ENCODE measurements at places on chromosomes 13 and 19.
A peak's percentile ranks its signal among the peaks of the same experiment; 100 is the strongest.

GRCh38 chr13:99859178-99860177, 112.1 kb downstream of the ZIC5 start:
- no peak for DNase-seq

- DNase-seq: no peak
Observed at GRCh38 chr13:61086087-61086486, 329.6 kb downstream of the PCDH20 start.

DNA sequence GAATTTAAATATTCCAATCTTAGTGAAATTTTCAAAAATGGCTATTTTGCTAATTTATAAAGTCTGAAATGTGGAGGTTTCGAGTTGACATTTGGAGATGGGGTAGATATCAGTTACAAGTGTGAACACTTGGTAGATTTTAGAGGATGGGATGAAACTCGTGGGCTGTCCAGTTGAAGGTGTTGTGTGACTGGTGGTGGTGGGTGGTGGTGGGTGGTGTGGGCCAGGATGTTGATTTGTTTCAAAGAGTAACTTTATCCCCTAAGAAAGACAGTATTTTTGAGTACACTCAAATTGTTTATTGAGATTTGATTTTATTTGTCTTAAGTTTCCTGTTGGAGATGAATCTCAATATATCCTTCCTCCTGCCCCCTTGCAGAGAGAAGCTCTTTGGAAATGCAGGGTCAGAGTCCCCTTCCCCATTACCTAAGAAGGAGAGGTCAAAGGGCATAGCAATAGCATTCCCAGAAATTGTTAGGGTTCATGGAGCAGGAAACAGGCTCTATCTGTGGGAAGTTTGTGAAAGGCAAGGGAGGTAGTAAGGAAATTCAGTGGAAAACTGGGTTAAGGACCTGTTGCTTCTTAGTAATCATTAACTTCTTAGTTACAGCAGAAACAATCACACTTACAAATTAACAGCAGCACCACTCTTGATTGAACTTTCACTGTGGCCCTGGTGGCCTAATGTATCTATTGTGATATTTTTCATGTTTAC, 133.6 kb upstream of the RNF113B start:
- no peak for DNase-seq

DNA sequence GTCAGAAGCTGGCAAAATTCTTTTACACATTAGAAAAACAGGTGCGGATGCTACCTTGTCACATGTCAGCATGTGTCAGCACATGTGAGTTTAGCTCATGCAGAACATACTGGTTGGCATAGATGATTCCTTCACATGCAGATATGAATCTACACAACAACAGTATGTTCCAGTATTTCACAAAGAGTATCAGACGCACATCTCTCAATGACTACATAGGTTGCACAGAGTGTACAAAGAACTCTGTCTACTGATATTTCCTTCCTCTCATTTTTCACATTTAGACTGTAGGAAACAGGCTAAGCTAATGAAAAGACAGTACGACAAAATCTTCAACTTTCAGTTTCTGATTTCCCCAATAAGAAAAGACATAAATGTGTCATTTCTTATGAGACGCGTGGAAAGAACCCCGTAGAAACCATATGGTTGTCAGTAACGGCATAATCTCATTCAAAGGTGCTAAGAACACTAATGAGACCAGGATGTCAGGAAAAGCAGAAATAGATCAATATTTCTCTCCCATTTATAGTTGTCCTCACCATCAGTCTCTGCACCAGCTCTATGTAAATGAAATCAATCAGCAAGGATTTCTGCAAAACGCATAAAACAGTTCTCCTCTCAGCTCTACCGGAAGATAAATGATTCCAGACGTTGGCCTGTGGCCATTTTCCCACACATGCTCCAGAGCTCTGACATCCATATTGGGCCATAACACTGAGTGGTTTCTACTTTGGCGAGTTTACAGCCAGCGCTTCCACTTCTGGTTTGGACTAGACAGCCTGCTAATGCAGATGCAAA, 81.2 kb downstream of the STARD13 start:
- DNase-seq: no peak

DNA sequence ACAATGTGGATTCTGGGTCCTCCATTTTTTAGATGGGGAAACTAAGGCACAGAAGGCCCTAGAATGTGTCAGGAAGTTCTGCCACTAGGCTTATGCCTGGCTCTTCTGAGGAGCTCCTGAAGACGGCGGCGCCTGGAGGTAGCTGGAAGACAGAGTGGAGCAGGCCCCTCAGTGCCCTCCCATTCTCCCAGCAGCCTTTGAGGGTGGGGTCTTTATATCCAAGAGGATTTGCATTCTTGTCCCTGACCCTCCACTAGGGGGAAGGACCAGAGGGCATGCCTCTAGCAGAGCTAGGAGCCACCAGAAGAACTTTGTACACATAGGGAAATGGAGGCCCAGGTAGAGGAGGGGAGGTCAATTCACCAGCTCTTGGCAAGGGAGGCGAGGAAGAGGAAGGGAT, 9.4 kb downstream of the CELF5 start:
- DNase-seq: no peak

DNA sequence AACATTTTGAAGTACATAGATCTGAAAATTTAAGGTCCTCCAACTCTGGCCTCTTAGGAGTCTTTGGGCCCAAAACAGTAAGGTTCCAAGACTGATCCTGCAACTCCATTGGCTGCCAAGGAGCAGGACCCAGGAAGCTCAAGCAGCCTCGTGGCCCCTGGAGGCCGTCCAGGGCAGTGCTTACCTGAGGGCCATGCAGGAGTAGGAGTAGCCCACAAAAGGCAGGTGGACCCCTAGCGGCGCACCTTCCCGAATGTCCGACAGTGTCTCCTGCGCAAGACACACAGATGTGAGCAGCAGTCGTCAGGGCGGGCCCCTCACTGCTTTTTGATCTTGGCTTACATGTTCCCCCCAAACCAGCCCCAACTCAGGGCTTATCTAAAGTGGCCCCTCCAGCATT, 5.7 kb upstream of the SIX5 start:
- no peak for DNase-seq

GRCh38 chr13:99740251-99740979, 231.2 kb downstream of the ZIC5 start:
- no peak for DNase-seq

- DNase-seq: no peak
Observed at GRCh38 chr19:55014714-55015113, 23.4 kb downstream of the GP6 start.

GRCh38 chr13:33855371-33855895, 37.5 kb downstream of the RFC3 start:
- DNase-seq: no peak

- DNase-seq: no peak
Observed at GRCh38 chr13:43054803-43055802, 31.7 kb downstream of the DNAJC15 start.

DNA sequence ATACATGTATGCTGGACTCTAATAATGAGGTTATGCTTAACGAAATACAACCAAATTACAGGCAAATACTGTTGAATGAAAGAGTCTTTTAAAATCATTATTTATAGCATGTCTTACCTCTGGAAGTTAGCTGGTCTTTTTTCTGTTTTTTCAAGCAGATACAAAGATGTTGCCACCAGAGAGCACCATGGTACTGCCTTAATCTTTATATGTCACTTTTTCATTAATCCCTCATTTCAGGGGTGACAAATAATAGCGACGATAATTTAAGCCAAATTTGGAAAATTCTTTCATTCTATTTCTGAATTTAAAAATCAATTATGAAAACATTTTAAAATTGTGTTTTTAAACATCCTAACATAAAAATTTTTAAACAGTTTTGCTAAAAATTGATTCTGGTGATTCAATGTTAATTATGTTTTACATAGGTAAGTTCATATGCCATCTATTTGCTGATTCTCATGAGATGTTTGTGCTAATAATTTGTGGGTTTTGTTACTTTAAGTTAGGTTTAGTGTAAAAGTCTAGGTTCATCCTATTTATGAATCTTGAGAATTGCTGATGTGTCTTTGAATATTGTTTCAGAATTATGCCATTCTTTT, 379.3 kb upstream of the SGCG start:
- no peak for DNase-seq

- no peak for DNase-seq
Observed at GRCh38 chr19:49106648-49107135, 7.5 kb upstream of the LIN7B start.

DNA sequence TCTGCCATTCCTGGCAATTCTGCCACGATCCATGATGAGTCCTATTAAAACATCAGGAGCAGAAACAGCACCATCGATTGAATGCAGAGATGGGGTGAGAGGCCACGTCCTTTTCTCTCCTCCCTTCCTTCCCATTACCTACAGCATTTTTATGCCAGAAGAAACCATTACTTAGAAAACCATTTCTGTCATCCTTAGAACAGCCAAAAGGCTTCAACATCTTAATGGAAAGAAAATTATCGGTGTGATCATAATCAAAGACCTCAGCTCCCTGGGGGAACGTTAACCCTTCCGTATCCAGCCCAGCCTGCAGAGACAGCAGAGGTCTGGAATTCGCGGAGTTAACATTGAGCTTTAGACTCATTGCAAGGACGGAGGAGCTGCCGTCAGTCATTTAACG, 56.0 kb upstream of the SIAH3 start:
- no peak for DNase-seq

- peak; percentile 23 for DNase-seq
Observed at GRCh38 chr19:47573071-47574026, at the start of gene ZNF541. ZNF541 (minus strand) TSS chr19:47573148; CDS start chr19:47555856, 17,292 bp downstream.

- DNase-seq: no peak
Observed at GRCh38 chr19:38644719-38645118, 2.7 kb upstream of the ACTN4 start.

DNA sequence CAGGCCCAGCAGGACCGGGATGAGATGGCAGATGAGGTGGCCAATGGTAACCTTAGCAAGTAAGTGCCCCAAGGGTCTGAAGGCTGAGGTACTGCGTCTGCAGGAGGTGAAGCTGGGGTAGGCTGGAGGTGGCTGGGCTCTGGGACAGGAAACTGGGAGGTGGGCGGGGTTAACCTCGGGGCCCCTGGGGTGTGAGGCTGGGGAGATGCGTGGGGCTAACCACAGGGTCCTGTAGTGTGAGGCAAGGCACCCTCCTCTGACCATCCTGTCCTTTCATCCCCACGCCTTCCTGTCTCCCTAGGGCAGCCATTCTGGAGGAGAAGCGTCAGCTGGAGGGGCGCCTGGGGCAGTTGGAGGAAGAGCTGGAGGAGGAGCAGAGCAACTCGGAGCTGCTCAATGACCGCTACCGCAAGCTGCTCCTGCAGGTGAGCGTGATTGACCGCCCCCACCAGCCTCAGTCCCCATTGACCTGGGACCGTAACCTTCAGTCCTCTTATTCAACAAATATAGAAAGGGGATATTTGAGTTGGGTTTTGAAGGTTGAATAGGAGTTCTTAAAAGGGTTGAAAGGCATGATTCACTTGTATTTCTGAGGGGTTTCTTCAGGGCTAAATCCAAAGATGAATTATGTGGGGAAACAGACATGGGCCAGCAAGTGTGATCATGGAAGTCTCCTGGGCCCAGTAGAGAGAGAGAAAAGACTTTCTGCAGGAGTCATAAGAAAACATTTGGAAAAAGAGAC, 35.7 kb downstream of the KCNC3 start:
- DNase-seq: no peak

- no peak for DNase-seq
Observed at GRCh38 chr13:19185086-19185864, 3.7 kb upstream of the TUBA3C start.

GRCh38 chr13:30418075-30418716, 4.1 kb upstream of the UBE2L5 start:
- no peak for DNase-seq

DNA sequence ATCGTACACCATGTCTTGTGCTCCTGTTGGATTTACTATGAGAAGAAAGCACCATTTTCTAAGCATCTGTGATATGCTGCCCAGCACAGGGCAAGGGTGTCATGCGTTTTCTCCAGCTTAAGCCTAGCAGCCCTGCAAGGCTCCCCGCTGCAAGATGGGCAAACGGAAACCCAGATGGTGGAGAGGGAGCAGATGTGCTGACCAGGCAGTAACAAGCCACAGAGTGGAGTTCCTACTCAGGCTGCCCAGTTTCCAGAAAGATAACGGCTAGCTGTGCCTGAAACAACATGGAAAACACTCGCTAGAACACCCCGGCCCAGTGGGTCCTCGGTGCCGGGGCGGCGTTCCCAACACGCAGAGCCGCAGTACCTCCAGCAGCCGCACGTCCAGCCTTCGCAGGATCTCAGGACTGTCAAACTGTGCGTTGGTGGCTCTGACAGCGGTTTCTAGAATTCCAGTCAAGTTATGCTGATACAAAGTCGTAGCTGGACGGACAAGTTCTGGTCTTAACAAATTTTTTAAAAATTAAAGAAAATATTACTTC, 68.4 kb downstream of the TUBGCP3 start:
- no peak for DNase-seq

DNA sequence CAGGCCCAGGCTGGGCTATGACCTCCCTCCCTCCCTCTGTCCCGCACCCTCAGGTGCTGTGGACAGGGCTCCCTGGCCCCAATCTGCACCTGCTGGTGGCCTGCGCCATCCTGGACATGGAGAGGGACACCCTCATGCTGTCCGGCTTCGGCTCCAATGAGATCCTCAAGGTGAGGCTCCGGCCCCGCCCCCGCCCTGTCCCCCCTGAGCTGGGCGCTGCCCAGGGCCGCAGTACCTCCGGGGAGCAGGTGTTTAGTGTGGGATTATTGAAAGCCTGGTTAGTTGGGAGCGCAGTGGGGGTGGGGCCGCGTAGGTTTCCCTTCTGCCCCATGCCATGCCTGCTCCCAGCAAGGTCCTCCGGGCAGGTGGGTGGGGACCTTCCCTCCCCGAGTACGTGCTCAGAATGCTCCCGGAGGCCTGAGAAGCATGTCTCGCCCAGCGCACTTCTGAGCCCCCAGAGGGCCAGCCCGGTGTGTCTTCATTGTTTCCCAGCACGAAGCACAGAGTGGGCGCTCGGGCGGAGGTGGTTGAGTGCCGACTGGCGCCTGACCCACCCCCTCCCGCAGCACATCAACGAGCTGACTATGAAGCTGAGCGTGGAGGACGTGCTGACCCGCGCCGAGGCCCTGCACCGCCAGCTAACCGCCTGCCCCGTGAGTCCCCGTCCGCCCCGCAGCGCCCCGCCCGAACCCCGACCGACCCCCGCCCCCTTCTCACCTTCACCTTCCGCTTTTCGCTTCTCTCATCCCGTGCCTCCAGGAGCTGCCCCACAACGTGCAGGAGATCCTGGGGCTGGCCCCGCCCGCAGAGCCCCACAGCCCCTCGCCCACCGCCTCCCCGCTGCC, 8.8 kb downstream of the IL4I1 start:
- DNase-seq: no peak

- no peak for DNase-seq
Observed at GRCh38 chr13:81658598-81659370, 1317.9 kb upstream of the SPRY2 start.

Data from GM12891 (cell line).